Cerebellum (tissue), 4 donors: ENCODE measurements at places on chromosomes 1 and 21. TPM values are rescaled to one million over a fixed set of nuclear protein-coding genes. Genes with fewer than 3 reads are reported as not detected.
A peak's percentile ranks its signal among the peaks of the same experiment; 100 is the strongest.

DNA sequence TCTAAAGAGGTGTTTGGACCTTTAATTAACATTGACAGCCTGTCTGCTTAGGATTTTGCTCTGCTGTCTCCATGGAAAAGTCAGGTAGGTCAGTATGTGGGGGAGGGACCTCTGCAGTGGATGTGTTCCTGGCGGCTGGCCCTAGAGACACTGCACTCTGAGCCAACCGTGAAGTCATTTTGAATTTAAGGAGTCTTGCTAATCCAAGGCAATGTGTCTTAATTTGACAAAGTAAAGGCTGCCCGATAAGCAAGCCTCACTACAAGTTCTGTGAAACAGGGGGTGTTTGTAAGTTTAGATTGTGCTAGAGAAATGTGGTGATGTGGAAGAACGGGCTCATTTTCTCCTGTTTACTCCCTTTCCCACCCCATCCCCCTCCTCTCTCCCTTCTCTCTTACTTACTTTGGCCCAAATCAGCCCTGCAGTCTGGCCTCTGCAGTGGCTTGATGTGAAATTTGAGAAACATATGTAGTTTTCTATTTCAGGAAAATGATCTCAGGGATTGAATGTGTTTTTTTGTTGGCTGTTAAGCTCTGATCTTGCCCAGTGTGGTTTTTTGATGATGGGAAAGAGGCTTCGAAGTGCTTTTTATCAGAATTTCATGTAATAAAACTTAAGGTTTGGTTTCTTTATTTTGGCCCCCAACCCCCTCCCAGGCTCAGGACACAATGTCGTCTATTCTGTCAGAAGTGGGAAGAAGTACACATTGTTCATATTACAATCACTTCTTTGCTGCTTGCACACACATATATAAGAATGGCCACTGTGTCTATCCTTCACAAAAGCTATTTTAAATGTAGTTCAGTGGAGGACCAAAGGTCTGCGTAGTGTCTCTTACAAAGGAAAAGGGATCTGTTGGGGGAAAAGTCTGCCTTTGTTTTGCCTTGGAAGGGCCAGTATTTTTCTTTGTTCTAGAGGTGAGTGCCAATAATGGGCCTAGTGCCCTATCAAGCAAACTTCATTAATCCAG lies 96.6 kb downstream of the FGGY start:
- peak; percentile 79 for DNase-seq

DNA sequence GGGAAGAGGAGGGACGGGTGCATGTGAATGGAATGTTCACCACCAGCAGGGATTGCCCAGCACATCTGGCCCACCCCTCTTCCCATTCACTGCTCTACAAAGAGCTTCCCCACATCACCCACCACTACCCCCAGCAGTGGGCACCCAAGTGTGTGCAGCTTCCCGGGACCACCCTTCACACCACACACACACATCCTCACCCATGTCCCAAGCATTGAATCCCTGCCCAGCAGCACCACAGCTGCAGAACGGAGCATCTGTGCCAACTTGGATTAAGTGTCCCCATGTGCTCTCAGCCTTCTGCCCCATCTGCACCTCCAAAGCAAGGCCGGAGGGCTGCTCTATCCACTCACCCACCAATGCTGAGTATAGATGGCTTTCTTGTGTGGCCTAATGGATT lies 141.4 kb downstream of the PSMG1 start:
- no peak for DNase-seq

DNA sequence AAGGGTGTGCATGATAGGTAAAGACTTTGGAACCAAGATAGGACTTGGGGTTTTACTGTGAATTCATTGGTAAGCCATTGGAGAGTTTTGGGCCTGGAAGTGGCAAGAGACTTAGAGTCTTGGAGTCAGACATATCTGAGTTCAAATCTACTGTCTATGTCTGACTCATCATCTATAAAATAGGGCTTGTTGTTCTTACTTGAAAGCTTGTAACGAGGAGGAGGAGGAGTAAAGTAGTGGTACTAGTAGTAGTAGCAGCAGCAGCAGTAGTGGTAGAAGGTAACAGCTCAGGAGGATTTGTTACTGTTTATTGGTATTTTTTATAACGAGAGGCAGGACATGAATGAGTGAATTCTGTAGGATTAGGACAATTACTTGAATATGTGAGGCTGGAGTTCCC lies 62.7 kb downstream of the CACHD1 start:
- DNase-seq = no peak

- no peak for DNase-seq
Observed at GRCh38 chr1:67307251-67308060, at the start of gene IL12RB2. TSS of gene IL12RB2 (plus strand) at chr1:67307873. CDS start at chr1:67320369, 12,496 bp downstream.

GRCh38 chr1:107016376-107016978 lies 40.0 kb upstream of the PRMT6 start:
- no peak for DNase-seq

GRCh38 chr1:169886931-169887330 lies 6.8 kb downstream of the SCYL3 start:
- DNase-seq = no peak

The KCNT2 gene
- 20.1 TPM for total RNA-seq

The PRDM16 gene
- 5.0 TPM for total RNA-seq

GRCh38 chr1:45490121-45490625 lies 790 bp downstream of the TESK2 start:
- DNase-seq = peak; percentile 23

GRCh38 chr1:84585803-84586202 lies 11.6 kb upstream of the CTBS start:
- DNase-seq = no peak

The TMEM51 gene
- total RNA-seq = 4.7 TPM

GRCh38 chr1:203353486-203353885 lies 2.6 kb upstream of the FMOD start:
- no peak for DNase-seq

The S100A1 gene
- 1.5 TPM for total RNA-seq

The VWA5B1 gene
- total RNA-seq = 2.2 TPM

The ZZZ3 gene
- 115 TPM for total RNA-seq

The LRRC42 gene
- 14.2 TPM for total RNA-seq

DNA sequence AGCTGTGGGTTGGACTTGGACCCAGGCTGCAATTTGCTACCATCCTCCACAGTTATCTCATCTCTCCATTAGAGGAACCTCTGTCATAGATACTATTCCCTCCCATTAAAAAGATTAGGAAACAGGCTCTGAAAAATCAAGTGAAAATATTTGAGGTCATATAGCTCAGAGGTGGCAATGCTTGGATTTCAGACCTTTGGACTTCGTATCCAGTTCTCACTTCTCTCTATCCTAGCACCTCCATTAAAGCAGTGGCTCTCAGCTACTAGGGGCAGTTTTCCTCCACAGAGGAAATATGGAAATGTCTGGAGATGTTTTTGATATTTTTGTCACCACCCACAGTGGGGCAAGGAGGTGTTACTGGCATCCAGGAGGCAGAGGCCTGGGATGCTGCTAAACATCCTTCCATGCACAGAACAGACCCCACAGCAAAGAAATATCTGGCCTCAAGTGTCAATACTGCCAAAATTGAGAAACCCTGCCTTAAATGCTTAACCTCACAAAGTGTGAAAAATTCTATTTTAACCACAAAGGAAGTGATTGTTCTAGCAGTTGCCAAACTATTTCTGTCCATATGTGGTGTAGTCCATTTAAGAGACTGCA lies 54.1 kb downstream of the C8A start:
- no peak for DNase-seq

- DNase-seq = no peak
Observed at GRCh38 chr1:205715628-205716027, 34.4 kb downstream of the NUCKS1 start.

- DNase-seq = no peak
Observed at GRCh38 chr21:45010860-45011259, 63.5 kb upstream of the ADARB1 start.

- no peak for DNase-seq
Observed at GRCh38 chr21:15001113-15001512, 63.7 kb downstream of the NRIP1 start.

DNA sequence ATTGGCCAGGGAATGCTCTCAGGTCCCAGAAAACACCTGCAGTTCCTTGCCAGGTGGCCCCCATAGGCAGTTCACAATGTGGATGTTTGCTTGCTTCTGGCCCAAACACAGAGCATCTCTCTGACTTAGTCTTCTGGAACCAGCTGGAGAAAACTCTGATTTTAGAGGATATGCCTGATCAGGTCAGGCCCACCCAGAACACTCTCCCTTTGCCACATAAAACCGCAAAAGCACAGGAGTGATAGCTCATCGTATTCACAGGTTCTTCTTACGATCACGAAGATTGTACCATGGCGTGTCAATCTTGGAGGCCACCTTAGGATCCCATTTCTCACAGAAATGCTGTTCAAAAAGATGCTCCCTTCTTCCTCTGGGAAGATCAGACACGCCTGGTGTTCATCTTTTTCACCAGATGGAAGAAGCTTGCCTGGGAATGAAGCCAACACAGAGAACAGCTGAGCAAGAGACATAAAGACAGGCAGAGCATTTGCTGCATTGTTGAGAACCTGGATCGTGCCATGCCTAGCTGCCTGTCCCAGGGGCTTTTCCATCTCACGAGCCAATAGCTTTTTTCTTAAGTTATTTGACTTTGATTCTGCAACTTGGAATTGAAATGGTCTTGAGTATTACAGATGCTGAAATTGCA lies 11.6 kb upstream of the CD247 start:
- DNase-seq = peak; percentile 34

The CDC20 gene
- total RNA-seq = 14.2 TPM

- no peak for DNase-seq
Observed at GRCh38 chr1:172480431-172480830, 36.6 kb upstream of the PIGC start.
